ENCODE measurements at places on chromosomes 16 and 17.

GRCh38 chr17:34246446-34246845, 8.6 kb upstream of the CCL2 start:
- no peak for DNase-seq

- no peak for DNase-seq
Measured at GRCh38 chr16:57127037-57127763, 34.8 kb downstream of the CPNE2 start.

DNA sequence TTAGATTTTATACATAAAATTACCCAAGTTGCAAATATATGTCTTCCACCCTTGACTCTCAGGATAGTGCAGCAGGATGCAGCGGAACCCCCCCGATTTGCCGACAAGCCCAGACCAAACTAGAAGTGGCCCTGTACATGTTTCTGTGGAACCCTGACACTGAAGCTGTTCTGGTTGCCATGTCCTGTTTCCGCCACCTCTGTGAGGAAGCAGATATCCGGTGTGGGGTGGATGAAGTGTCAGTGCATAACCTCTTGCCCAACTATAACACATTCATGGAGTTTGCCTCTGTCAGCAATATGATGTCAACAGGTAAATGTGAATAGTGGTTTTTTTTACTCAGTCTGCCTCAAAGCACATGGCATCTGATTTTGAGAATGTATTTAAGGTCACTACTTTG, 70.7 kb downstream of the OMG start:
- no peak for DNase-seq

GRCh38 chr17:4090898-4091297, 51.9 kb downstream of the ZZEF1 start:
- DNase-seq, result no peak

GRCh38 chr17:48002916-48003416, 32.1 kb downstream of the CDK5RAP3 start:
- DNase-seq, result no peak

DNA sequence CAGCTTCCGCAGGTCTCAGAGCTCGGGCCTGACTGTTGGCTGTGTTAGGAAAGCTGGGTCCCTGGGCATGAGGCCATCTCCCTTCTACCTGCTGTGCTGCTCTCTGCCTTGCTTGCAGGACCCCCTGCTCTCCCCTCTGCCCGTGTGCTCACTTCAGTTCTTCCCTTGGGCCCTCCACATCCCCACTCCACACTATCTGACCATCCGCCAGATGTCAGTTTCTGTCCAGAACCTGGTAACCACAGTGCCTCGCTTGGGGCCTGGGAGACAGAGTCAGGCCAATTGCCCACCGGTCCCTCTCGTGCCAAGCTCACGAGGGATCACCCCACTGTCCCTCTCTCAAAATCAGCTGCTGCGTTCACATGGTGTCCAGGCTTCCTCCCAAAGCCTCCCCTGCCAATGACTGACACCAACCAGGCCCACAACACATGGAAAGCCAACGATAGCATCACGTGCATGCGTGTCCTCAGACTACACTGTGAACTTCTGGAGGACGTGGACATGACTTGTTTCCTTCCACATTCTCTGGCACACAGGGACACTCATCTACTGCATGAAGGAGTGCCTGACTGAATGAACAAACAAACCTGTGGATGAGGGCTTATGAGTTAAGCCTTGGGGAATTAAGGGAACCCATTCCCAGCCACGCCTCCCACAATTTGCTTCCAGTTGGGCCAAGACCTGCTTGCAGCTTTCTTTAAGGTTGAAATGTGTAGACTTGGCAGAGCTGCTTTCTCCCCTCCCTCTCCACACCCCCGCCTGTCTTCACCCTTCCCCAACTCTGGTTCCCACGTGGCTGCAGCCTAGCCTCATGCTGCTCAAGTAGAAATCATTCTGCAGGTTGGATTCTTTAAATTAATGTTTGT, 72.5 kb upstream of the ZNF423 start:
- DNase-seq, result no peak

DNA sequence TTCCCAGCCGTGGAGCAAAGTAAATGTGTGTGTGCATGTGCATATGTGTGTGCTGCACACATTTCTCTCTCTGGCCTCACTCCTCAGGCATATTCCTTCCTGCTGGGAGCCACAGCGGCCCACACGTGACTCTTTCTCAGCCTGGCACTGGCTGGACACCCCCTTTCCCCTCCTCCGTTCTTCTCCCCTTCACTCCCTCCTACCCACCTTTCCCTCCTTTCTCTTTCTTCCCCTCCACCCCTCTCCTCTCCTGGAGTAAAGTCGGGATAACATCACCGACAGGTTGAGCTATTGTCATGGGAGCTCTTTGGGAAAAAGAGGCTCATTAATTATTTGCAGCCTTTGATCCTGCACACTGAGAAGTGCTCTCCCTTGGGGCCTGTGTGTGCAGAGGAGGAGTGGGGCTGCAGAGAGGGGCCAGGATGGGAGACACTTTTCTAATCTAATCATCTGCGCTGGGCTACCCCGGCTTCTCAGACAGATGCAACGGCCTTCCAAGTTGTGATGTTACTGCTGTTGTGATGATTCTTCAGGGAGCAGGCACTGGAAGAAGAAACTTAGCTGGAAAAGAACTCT, 126.3 kb upstream of the HSBP1 start:
- DNase-seq, result no peak

DNA sequence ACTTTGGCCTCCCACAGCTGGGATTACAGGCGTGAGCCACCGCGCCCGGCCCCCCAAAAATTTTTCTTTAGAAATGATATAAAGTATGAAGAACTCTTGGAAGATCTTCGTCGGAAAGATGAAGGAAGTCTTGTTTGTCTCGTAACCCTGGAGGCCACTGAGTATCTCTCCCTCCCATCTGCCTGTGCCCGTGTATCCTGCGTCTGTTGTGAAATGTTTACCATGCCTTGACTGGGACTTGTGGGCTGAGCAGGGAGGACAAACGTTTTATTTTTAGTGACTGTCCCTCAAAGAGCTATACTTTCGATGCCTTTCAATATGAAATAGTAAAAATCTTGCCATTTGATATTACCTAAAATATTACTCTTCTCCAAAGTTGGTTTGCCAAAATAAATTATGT, 121.2 kb downstream of the RPTOR start:
- no peak for DNase-seq

GRCh38 chr16:78718141-78718540, 618.7 kb downstream of the WWOX start:
- no peak for DNase-seq

GRCh38 chr17:74960570-74961342, 11.8 kb downstream of the HID1 start:
- DNase-seq, result peak; percentile 34

DNA sequence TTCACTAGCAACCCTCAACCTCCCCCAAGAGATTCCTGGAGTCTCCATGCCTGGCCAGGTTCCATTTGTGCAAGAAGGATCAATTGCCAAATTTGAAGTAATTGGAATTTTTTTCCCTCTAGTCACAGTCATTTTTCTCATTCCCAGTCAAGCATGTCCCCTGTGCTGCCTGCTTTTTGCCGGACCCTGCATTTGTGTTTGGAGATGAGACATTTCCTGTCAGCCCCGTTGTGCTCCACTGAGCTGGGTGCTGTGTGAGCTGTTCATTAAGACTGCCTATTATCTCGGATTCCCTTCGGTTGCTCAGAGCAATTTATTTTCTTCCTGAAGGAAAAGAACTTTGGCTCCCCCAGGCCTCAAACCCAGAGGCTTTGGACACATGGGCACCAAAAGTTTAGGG, 201.0 kb upstream of the NLRP1 start:
- no peak for DNase-seq

DNA sequence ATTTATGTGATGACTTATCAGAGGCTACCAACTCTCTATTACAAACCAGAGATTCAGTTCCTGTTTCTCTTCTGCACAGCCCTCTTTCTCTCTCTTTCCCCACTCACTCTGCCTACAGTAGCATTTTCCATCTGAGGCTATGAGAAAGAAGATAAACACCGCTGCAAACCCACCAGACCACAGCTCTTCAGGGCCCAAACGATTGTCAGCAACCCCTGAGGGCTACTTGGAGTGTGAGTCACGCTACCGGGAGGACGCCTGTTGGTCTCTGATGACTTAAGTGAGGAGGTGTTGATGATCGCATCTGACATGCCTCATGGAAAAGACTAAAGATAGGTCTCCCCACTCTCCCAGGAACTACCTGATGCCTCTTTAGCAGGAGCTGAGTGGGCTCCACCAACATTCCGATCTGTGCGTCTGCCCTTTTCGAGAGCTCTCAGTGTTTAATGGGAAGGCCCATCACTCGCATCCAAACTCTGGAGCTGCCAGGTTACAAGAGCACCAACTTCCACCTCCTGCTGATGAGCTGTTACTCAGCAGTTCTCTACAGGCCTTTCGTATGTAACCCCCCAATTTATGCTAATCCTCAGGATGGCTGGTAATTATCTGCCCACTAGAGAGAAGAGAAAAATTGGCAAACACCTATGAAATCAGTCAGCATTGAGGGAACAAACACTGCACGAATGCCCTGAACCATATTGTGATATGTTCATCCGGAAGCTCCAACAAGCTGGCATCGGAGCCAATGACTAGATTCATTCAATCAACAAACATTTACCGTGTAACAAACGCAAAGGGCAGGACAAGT, 9.2 kb downstream of the GRIN2A start:
- DNase-seq, result no peak

GRCh38 chr16:82792693-82793092, 165.9 kb downstream of the CDH13 start:
- no peak for DNase-seq

DNA sequence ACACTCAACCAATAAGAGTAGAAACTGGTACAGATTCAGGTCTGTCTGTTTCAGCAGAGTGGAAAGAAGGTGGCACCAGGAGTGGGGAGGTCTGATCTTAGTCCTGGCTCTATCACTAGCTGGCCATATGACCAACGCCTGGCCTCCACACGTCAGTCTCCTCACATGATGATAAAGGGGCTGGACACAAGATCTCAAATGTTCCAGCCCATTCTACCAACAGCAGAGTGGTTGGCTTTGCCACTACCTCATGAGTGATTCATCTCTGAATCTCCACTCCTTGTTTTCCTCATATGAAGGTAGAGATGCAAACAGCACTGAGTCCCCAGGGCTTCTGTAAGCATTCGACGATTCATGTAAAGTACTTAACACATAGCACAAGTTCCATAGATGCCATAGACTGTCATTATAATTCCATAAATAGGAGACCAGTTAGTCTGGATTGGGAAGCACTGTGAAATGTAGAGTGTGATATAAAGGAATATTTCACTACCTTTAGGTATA, 281.9 kb upstream of the ASIC2 start:
- DNase-seq, result no peak

DNA sequence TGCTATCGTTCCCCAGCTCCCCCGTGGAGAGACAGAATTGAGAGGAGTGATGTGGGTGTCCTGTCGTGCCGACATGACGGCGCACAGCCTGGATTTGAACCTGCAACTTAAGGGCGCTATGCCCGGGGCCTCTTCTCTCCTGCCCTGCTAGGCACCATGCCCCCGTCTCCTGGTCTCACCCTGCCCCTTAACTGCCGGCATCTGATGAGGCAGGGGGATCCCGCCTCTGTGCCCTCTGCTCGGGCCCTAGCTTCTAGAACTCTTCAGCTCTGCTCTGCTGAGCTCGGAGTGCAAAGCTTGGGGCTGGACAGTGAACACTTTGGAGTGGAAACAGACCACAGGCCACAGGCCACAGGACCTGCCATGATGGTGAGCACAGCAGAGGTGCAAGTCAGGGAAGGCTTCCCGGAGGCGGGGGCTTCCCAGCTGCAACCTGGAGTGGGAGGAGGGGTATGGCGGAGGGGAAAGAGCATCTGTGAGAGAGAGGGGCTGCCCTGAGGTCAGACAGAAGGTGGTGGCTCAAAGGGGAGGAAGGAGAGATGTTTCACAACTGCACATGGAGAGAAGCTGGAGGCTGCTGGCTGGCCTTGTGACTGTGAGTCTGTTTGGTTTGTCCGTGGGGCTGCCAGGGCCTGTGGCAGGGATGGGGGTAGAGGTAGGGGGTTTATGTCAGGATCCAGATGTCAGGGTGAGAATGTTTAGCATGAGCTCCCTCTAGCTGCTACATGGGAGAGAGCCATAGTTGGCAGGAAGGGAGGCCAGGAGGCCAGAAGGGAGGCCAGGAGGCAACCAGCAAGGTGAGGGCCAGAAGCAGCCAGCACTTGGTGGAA, 107.8 kb downstream of the CRLF3 start:
- peak; percentile 46 for DNase-seq

DNA sequence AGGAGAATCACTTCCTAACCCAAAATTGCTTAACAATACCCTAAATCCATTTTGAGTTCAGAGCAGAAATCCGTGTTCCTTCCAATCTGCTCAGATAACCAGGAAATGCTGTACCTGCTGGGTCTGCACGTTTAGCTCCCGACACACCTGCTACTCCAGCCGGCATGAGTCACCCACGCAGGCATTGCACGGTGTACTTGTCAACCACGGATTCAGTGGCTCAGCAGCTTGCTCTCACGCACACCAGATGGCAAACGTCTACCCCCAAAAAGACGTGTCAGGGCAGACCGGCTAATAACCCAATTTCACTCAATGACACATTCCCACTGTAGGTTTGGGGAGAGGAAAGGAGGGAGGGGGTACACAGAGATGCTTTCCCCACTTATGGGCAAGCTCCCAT, 468.1 kb downstream of the SOX9 start:
- DNase-seq, result peak; percentile 16

DNA sequence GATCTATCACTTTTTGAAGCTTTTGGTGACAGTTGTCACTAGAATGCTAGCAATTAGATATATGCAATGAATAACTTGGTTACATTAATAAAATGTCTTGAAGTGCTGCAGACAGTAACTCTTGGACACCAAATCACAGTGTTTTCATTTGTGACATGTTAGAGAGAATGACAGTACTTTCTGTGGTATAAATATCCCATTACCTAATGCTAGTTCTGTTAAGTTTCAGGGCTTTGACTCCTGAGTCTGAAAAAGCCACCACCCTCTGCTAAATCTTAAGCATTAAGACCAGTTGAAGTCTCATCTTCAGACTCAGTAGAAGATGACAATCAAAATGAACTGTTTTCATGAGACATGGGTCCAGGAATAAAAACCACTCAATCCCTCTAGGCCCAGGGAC, 10.6 kb upstream of the CPHXL2 start:
- no peak for DNase-seq

GRCh38 chr16:1770328-1771187, 785 bp downstream of the NME3 start:
- no peak for DNase-seq

DNA sequence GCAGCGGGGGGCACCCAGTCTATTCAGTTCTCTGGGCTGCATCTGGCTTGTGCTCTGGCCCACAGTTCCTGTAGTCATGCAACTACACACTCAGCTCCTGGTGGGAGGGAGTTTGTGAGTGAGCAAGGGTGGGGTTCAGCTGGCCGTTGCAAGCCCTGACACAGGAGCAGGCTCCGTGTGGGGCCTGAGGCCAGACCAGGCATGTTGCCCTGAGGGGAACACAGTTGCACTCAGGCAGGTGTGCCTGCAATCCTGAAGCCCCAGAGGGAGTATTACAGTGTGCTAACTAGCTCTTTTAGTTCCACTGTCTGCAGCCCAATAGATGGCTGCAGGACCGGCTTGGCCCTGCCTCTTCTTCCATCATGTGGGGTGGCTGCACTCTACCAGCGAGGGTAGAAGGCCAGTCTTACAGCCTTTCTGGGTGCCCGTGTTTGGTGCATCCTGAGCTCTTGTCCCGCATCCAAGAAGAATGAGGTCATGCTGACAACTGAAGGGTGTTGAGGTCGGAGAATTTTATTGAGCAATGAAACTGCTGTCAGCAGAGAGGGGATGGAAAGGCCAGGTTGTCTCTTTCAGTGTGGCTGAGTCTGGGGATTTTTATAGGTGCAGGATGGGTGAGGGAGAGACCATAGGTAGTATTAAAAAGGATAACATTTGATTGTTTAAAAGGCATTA, 49.9 kb upstream of the ELAC2 start:
- no peak for DNase-seq

GRCh38 chr16:79469999-79470398, 130.5 kb downstream of the MAF start:
- no peak for DNase-seq

GRCh38 chr16:81723098-81723723, 55.9 kb upstream of the PLCG2 start:
- peak; percentile 49 for DNase-seq
